ENCODE measurements at places on chromosomes 3 and 15.

DNA sequence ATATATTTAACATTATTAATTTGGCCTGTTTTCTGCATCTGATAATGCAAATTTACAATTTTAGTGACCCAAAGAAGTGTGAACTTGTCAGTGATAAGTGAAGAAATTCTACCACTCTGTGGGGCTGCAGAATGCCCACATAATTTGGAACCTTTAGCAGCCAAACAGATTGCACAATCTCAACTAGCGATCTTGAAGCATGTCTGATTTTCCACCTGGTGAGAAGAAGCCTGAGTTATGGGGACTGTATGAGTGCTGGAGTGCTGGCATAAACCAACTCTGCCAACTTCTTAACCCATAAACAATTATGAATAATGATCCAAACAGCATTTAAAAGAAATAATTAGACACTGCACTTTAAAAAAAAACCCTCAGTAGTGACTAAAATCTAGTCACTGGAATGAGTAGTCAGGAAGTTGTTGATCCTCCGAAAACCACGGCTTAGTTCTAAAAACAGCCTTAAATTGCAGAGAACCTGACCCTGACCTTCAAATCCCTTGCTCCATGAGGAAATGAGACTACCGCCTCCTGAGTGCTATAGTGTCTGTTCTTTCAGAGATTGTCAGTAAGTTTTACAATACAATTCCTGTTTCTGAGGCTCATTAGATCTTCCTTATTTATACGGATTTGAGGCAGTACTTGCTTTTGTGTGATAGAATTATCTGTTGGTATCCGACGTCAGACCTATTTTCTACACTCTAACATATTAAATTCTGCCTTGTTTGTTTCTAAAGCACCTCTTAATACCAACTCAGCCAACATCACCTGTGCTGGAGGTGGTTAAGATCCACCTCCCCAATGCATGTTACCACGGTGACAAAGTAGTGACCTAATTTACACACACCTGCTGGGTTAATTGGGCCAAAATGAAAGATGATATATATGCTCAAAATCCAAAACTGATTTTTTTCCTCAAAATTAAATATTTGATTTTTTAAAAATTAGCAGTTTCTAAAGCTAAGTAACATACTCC, 267.7 kb downstream of the ZBTB20 start:
- DNase-seq = no peak

DNA sequence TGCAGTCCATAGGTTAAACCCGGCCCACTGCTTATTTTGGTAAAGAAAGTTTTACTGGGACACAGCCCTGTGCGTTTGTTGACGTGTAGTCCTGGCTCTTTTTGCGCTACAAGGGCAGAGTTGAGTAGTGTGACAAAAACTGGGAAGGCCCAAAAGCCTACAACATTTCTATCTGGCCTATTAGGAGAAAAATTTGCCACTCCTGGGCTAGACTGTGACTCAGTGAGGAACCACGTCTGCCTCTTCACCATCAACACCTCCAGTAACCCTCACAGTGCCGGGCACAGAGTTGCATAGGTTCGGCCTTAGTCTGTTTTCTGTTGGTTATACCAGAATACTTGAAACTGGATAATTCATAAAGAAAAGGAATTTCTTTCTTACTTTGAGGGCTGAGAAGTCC, 110.3 kb downstream of the TOP2B start:
- DNase-seq = no peak

GRCh38 chr15:80750575-80750974, 28.6 kb upstream of the CEMIP start:
- DNase-seq = no peak

DNA sequence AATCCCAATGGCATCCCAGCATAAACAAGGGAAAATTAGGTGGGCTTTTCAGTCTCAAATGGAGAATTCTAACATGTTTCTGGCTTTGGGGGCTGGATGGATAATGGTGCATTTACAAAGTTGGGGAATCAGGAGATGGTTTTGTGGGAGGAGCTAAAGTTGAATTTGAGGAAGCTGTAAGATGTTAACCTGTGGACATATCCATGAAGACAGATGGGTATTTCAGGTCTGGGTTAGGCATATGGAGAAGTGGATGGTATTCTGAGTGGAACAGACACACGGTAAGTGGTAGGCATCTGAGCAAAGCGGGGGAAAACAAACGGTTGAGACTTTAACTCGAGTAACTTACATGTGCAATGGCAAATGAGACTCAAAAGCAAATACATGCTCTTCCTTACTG, 1.7 kb upstream of the LMLN start:
- no peak for DNase-seq

- DNase-seq = no peak
These were observed 293.7 kb downstream of the ARPP21 start for GRCh38 chr3:35932995-35933394.

Measured in activated B cell treated with CpG ODN at 0.5 μM for 24 hours (primary cell).